ENCODE measurements at places on chromosomes 5 and 9. TPM values are rescaled to one million over a fixed set of nuclear protein-coding genes. Genes with fewer than 3 reads are reported as not detected.
A peak's percentile ranks its signal among the peaks of the same experiment; 100 is the strongest.

- H3K4me3 ChIP-seq = peak overlapping the region; percentile 96
- no peaks in the 10 kb centered on the region for H3K36me3 ChIP-seq
- DNase-seq = no peak
- H3K27me3 ChIP-seq = no peaks in the 10 kb centered on the region
- peaks cover 47% of the 10 kb centered on the region for H3K4me1 ChIP-seq
- 0 out of 2 replicates have a peak overlapping the region, but pooled peaks have one; percentile 2 for H3K27ac ChIP-seq
These were observed 3.0 kb downstream of the NFIL3 start for GRCh38 chr9:91420501-91421127.

DNA sequence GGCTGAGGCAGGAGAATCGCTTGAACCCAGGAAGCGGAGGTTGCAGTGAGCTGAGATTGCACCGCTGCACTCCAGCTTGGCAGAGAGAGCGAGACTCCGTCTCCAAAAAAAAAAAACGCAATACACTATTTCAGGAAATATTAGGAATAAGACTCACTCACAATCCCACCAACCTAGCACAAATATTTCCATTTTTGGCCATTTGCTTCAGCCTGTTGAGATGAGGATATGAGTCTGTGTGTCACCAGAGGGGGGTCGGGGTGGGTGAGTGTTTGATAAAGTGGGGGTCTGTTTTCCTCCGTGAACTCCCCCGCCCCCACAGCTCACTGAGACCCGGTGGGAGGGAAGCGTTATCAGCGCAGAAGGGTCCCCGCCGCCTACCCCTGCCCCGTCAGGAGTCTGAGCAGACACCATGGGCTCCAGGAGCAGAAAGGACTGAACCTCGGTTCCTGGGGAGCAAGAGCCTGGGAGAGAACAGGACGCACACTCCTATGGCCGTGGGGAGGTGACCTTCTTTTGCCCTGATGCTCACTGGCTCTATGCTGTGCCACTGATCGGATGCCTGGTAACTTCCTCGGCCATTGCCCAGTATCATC lies 153.8 kb upstream of the PHYKPL start:
- H3K4me1 ChIP-seq = no peaks in the 10 kb centered on the region
- H3K27ac ChIP-seq = no peak overlapping the region
- DNase-seq = no peak
- H3K4me3 ChIP-seq = no peak overlapping the region

DNA sequence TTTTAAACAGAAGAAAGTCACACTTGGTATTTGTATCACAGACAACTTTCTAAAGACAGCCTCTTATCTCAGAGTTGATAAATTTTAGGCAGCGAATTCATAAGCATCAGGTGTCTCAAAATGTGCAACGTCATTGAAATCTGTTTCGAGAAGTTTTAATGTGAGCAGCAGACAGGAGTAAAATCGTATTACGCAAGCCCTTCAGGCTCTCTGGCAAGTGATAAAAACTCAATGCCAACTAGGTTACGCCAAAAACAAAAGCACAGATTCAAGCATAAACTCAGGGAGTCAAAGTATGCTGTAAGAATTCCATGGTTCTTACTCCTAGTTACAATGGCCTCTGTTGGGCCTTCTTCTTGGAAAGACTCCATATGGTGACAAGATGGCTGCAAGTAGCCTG lies 244.7 kb downstream of the SEMA5A start:
- no peak overlapping the region for H3K4me3 ChIP-seq
- no peak for DNase-seq
- H3K27ac ChIP-seq = no peak overlapping the region
- H3K4me1 ChIP-seq = no peaks in the 10 kb centered on the region
- no peaks in the 10 kb centered on the region for H3K36me3 ChIP-seq
- H3K27me3 ChIP-seq = no peaks in the 10 kb centered on the region

DNA sequence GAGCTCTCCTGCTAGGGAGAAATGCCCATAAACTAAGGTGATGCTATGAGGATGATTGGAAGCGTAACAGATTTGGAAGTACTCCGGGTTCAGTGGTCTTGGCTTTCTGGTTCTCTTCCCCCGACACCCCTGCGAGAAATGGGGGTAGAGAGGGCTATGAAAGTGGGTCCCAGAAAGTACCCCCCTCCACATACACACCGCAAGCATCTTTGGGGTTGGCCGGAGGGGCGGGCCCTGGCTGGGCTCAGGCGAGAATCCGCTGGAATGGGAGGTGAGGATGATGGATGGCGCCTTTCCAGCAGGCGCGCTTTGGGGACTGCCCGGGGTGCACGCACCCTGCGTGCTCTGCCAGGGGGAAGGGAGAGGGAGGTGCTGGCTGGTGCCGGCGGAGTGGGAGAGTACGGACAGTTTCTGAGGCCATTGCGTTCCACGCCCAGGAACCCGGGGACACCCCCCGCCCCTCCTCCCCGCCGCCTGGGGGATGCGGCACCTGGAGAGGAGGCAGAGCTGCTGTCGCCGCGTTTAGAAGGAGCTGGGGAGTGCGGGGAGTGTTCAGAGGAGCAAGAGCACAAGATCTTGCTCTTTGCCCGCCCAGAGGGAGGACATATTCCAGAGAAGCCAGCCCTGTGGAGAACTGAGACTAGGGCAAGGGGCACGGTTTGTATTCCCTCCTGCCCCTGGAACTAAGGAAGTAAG lies 1.9 kb downstream of the PCSK5 start:
- DNase-seq = no peak
- no peaks in the 10 kb centered on the region for H3K4me1 ChIP-seq
- H3K27ac ChIP-seq = no peak overlapping the region

GRCh38 chr9:81549500-81550206 lies 139.7 kb downstream of the TLE1 start:
- H3K36me3 ChIP-seq = no peaks in the 10 kb centered on the region
- no peaks in the 10 kb centered on the region for H3K27me3 ChIP-seq

DNA sequence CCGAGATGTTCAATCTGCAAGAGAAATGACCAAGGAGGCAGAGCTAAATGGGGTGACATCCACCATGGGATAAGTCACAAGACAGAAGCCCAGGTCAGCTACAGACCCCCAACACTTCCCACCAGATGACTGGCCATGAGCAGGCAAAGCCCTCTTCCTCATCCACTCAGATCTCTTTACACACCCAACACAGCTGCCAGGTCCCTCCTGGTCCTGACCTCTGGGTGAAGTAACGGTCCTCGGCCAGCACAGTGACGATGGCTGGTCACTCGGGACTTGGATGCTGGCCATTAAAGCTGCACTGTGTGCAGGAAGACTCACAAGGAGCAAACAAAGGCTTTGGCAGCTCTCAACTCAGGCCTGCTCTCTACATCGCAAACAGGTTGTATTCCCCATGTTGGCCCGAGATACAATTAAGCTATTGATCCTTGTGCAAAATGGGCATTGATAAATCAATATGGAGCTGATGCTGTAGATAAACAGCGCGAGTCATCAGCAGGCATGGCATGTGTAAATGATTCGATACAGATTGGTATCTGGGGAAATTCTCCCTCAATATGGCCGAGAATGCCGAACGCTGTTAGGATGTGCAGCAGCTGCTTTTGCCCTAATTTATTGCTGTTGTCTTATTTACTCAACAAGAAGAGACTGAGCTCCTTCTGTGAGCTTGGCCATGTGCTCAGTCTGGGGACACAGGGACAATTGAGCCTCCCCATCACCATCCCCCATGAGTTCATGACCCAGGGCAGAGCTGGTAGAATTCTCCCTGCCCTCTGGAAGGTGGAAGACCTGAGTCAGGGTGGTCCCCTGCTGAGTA lies 98.7 kb downstream of the C5orf15 start:
- no peak overlapping the region for H3K4me3 ChIP-seq
- H3K27ac ChIP-seq = no peak overlapping the region
- H3K4me1 ChIP-seq = peaks cover 46% of the 10 kb centered on the region
- peak; percentile 10 for DNase-seq

The DEPDC1B gene
- total RNA-seq = 23.8 TPM

The GPR150 gene
- not detected for total RNA-seq

DNA sequence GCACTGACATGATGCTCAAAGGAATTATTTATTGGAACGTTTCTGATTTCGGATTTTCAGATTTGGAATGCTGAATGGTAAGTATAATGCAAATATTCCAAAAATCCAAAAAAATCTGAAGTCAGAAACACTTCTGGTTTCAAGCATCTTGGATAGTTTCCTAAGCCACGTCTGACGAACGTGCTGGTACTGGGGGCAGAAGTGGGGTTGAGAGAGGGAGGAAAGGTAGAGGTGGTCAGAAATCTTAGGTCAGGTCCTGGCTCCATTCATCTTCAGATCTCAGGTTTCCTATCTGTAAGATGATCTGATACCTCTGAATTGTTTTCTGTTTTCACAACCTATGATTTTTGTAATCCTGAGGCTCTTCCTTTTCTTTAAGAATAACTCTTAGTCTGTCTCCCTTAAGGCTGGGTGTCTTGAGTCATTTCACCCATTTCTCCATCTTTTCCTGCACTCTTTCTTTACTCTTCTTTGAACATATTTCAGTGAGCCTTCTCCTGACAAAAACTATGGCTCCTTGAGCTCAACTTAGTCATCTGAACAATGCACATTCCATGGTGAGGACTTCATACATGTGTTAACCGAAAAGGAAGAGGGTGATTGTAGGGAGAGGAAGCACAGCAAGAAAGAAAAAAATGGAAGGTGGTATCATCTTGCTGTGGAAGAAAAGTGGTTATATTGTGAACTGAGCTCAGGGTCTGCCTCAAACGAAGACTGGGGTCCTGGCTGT lies 3.3 kb downstream of the SGCD start:
- no peak overlapping the region for H3K27ac ChIP-seq
- no peak overlapping the region for H3K4me3 ChIP-seq
- H3K36me3 ChIP-seq = no peaks in the 10 kb centered on the region
- H3K27me3 ChIP-seq = no peaks in the 10 kb centered on the region
- H3K4me1 ChIP-seq = no peaks in the 10 kb centered on the region

The CYLC2 gene
- total RNA-seq = not detected

The ENG gene
- total RNA-seq = 1.1 TPM

The EIF4E1B gene
- total RNA-seq = not detected

DNA sequence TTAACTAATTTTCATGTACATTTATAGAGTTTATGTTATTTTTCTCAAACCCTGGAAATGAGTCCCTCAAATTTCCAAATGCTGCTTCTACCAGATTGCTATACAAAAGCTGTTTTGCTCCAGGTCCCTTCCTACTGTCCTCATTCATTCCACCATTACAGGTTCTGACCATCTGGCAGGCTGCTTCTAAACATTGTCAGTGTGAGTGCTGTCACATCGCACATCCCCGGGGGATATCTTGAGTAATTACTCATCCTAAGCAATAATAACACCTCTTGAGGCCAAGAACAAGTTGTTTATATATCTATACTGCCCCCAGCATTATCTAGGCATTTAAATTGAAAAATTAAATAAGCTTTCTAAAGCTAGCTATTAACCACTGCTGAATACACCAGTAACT lies 1675.3 kb upstream of the CDH6 start:
- H3K27ac ChIP-seq = no peak overlapping the region
- H3K27me3 ChIP-seq = no peaks in the 10 kb centered on the region
- no peaks in the 10 kb centered on the region for H3K4me1 ChIP-seq
- H3K36me3 ChIP-seq = no peaks in the 10 kb centered on the region
- no peak for DNase-seq

DNA sequence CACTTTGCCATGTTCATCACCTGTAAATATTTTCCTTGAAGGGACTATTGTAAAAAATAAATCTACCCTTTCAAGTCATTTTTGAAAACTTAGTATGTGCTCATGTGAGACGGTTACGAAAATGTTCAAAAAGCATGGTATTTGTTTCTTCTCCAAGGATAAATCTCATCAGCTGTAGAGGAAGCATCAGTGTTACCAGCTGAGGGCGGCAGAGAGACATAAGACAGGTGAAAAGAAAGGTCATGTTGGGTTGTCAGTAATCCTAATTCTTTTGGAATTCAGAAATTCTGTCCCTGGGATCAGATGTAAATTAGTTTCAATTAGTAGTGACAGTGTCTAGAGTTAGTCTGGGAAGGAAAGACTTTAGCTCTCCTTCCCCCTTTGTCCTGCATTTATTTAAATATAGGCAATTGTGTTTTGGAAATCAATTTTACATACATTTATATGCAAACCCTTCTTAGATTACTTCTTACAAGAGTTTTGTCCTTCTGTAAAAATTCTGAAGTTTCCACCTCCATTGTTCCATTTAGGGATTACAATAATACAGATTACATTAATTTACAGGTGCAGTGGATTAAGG lies 791.9 kb upstream of the CDH6 start:
- no peaks in the 10 kb centered on the region for H3K27me3 ChIP-seq
- H3K27ac ChIP-seq = no peak overlapping the region
- H3K36me3 ChIP-seq = no peaks in the 10 kb centered on the region
- peaks cover 5% of the 10 kb centered on the region for H3K4me1 ChIP-seq

GRCh38 chr5:146283344-146283761 lies 55.3 kb upstream of the POU4F3 start:
- peaks cover 23% of the 10 kb centered on the region for H3K36me3 ChIP-seq
- peak overlapping the region; percentile 84 for H3K27ac ChIP-seq
- peak overlapping the region; percentile 47 for H3K4me3 ChIP-seq
- peaks cover 29% of the 10 kb centered on the region for H3K4me1 ChIP-seq

DNA sequence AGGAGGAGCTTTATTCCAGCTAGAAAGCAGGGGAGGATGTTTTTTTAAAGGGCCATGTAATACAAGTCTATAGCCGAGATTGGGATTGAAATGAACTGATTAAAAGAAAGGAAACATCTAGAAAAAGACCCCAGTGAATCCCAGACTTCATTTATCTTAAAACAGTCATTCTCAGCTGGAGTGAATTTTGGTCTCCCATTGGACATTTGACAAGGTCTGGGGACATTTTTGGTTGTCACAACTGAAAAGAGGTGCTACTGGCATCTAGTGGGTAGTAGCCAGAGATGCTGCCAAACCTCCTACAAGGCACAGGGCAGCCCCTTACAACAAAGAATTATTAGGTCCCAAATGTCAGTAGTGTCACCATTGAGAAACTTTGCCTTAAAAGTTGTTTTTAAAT lies 16.3 kb upstream of the SPINK4 start:
- no peak overlapping the region for H3K4me3 ChIP-seq
- H3K27me3 ChIP-seq = no peaks in the 10 kb centered on the region
- no peak overlapping the region for H3K27ac ChIP-seq
- H3K4me1 ChIP-seq = peaks cover 13% of the 10 kb centered on the region
- H3K36me3 ChIP-seq = no peaks in the 10 kb centered on the region

The SPATA31A7 gene
- not detected for total RNA-seq

GRCh38 chr5:159286420-159287035 lies 23.4 kb downstream of the UBLCP1 start:
- H3K4me1 ChIP-seq = 0 out of 2 replicates have a peak, but pooled peaks cover 6% of the 10 kb centered on the region
- H3K27ac ChIP-seq = no peak overlapping the region
- H3K27me3 ChIP-seq = no peaks in the 10 kb centered on the region
- no peaks in the 10 kb centered on the region for H3K36me3 ChIP-seq
- no peak overlapping the region for H3K4me3 ChIP-seq
- DNase-seq = peak; percentile 49

- peak; percentile 40 for DNase-seq
- no peaks in the 10 kb centered on the region for H3K36me3 ChIP-seq
- 0 out of 2 replicates have a peak, but pooled peaks cover 9% of the 10 kb centered on the region for H3K27me3 ChIP-seq
- peak overlapping the region; percentile 67 for H3K4me3 ChIP-seq
- H3K4me1 ChIP-seq = peaks cover 11% of the 10 kb centered on the region
These were observed 146.6 kb downstream of the SEC61B start for GRCh38 chr9:99368341-99369326.
